ENCODE measurements at places on chromosomes 16 and 17. TPM values are rescaled to one million over a fixed set of nuclear protein-coding genes. Genes with fewer than 3 reads are reported as not detected.

Gene DUXB
- not detected for total RNA-seq

Gene KCTD11
- 4.2 TPM for total RNA-seq

Gene C1QTNF1
- 9.5 TPM for total RNA-seq

Gene ACSM5
- not detected for total RNA-seq

Gene CORO6
- total RNA-seq, result 0.60 TPM

Gene LMF1
- 7.3 TPM for total RNA-seq

Gene CHAD
- not detected for total RNA-seq

Gene NTN1
- total RNA-seq, result 0.15 TPM

Gene RDM1
- 0.20 TPM for total RNA-seq

Gene KRTAP9-2
- total RNA-seq, result not detected
